Neural crest cell (in vitro differentiated cells): ENCODE measurements at places on chromosomes 13 and 19.

GRCh38 chr13:112929783-112930055, 39.3 kb upstream of the MCF2L start:
- H3K4me1 ChIP-seq: peaks cover 7% of the 10 kb centered on the region
- DNase-seq: no peak
- no peak overlapping the region for H3K27ac ChIP-seq
- no peak overlapping the region for H3K4me3 ChIP-seq
- H3K27me3 ChIP-seq: no peaks in the 10 kb centered on the region

DNA sequence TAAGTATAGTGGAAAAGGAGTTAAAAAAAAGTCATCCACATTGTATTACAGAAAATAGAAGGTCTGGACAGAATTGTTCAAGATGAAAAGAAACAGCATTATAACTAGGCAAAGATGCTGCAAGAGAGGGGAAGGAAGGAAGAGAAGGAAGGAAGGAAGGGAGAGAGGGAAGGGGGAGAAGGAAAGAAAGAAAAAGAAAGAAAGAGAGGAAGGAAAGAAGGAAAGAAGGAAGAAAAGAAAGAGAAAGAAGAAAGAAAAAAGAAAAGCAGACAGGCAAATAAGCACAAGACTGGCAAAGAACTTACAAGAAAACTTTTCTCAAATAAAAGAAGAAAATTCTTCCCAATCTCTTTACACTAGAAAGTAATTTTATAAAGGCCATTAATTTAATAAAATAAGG, 15.1 kb upstream of the FLT1 start:
- no peak overlapping the region for H3K4me3 ChIP-seq
- no peak overlapping the region for H3K27ac ChIP-seq
- no peaks in the 10 kb centered on the region for H3K36me3 ChIP-seq

- H3K27me3 ChIP-seq: no peaks in the 10 kb centered on the region
- peaks cover 73% of the 10 kb centered on the region for H3K4me1 ChIP-seq
- no peaks in the 10 kb centered on the region for H3K36me3 ChIP-seq
- DNase-seq: no peak
Observed at GRCh38 chr13:106681536-106681935, 113.6 kb upstream of the ARGLU1 start.

DNA sequence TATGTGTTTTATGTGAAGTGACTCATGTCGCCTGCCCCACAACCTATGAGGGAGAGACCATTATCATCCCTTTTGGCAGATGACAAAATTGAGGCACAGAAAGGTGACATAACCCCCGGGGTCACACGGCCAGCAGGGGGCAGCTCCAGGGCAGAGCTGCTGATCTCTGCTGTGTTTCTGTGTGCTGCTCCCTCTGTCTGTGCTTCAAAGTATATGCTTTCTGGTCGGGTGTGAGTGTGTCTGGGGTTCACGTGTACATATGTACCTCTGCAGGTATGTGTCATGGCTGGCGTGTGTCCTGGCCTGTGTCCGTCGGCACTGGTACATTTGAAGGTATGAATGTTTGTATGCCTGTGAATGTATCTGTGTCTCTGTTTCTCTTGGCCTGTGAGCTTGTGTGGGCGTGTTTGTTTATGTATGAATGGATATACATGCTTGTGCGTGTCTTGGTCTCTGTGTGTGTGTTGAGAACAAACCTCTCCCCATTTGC, 7.1 kb downstream of the LIPE start:
- no peaks in the 10 kb centered on the region for H3K27me3 ChIP-seq
- no peak overlapping the region for H3K27ac ChIP-seq
- DNase-seq: no peak

DNA sequence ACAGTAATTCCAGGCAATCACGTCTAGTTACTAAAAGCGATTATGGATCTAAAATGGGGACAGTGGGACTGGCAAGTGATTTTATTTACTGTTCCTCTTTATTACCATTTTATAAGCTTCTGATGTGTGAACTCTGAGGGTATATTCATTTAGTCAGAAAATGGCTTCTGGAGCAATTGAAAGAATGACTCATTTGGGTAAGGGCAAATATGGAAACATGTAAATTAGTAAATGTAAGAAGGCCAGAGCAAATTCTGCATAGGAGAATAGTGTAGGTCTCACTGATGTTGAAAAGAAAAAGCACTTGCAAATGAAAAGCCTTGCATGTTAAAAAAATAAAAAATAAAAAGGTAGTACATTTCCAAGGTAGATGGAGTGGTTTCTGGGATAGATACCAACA, 262.2 kb downstream of the KLF5 start:
- H3K27ac ChIP-seq: no peak overlapping the region
- DNase-seq: no peak
- H3K4me1 ChIP-seq: no peaks in the 10 kb centered on the region
- H3K36me3 ChIP-seq: no peaks in the 10 kb centered on the region
- no peak overlapping the region for H3K4me3 ChIP-seq

GRCh38 chr13:103178986-103179943, 113.0 kb upstream of the SLC10A2 start:
- H3K36me3 ChIP-seq: no peaks in the 10 kb centered on the region
- H3K27ac ChIP-seq: no peak overlapping the region
- H3K4me3 ChIP-seq: no peak overlapping the region
- H3K27me3 ChIP-seq: no peaks in the 10 kb centered on the region

DNA sequence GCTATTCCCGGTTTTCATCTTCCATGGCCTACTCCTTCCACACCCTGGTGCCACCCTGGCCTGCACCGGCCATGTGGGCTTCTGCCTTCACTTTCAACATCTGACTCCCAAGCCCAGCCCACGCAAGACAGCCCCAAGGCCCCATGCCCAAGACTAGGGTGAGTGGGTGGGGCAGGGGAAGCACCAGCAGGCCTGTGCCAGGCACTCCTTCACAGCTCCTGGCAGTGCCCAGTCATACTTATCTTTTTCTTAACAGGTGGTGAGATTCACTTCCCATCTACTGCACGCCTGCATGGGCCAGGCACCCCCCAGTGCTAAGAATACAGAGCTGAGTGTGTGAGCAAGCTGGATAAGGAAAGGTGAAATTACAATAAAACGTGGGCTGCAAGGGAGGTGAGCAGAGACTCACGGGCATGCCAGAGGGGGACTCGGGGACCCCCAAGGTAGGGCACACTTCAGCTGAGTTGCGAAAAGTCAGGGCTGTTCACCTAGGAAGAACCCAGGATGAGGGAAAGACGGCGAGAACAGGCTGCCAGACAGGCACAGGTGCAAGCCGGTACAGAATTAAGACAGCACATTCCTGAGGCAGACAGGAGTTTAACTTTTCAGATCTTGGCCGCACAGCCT, 55.7 kb downstream of the COL4A1 start:
- no peak overlapping the region for H3K27ac ChIP-seq
- no peak for DNase-seq
- H3K4me3 ChIP-seq: no peak overlapping the region
- H3K27me3 ChIP-seq: no peaks in the 10 kb centered on the region
